ENCODE measurements at places on chromosomes 5 and 9.

- H3K4me1 ChIP-seq, result no peaks in the 10 kb centered on the region
- no peaks in the 10 kb centered on the region for H3K27me3 ChIP-seq
- no peak overlapping the region for H3K27ac ChIP-seq
- H3K36me3 ChIP-seq, result no peaks in the 10 kb centered on the region
- DNase-seq, result no peak
Measured at GRCh38 chr5:160384681-160385080, 14.3 kb upstream of the C1QTNF2 start.

- H3K4me3 ChIP-seq, result no peak overlapping the region
- peak; percentile 84 for DNase-seq
- H3K36me3 ChIP-seq, result no peaks in the 10 kb centered on the region
- no peaks in the 10 kb centered on the region for H3K27me3 ChIP-seq
Measured at GRCh38 chr9:113614843-113615648, 151.5 kb downstream of the RGS3 start.

DNA sequence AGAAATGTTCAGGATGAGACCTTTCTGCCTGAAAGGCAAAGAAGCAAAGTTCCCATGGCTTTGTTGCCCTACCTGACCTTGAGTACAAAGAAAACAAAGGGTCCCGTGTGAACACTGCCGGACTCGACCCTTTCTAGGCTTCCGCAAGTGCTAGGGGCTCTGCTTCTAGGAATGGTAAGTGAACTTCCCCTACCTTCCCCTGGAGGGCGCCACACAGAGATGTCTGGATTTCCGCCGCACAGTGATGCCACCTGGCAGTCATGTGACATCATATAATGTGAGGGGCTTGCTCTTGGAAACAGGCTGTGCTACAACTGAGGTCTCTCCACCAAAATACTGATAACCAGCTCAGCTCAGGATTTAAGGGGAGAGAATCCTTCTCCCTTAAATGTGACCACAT lies 56.6 kb downstream of the HSD17B3 start:
- no peaks in the 10 kb centered on the region for H3K36me3 ChIP-seq
- no peak overlapping the region for H3K27ac ChIP-seq
- H3K27me3 ChIP-seq, result peaks cover 17% of the 10 kb centered on the region
- no peak for DNase-seq

DNA sequence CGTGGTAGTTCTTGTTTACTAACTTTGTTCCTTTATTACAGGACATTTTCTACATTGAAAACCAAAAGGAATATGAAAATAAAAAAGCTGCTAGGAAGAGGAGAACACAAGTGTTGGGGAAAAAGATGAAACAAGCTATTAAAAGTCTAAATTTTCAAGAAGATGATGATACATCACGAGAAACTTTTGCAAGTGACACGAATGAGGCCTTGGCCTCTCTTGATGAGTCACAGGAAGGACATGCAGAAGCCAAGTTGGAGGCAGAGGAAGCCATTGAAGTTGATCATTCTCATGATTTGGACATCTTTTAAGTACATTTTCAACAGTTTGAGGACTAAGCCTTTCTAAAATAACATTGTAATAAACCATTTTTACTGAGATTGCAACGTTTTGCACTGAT lies 23.8 kb downstream of the PHAX start:
- H3K27ac ChIP-seq, result peak overlapping the region; percentile 75
- H3K4me3 ChIP-seq, result peak overlapping the region; percentile 2
- H3K27me3 ChIP-seq, result no peaks in the 10 kb centered on the region
- H3K36me3 ChIP-seq, result peaks cover 7% of the 10 kb centered on the region
- peak; percentile 88 for DNase-seq
